ENCODE measurements at places on chromosomes 16 and 17. TPM values are rescaled to one million over a fixed set of nuclear protein-coding genes. Genes with fewer than 3 reads are reported as not detected.

GRCh38 chr17:75689441-75689873, 22.3 kb downstream of the SAP30BP start:
- DNase-seq: no peak

DNA sequence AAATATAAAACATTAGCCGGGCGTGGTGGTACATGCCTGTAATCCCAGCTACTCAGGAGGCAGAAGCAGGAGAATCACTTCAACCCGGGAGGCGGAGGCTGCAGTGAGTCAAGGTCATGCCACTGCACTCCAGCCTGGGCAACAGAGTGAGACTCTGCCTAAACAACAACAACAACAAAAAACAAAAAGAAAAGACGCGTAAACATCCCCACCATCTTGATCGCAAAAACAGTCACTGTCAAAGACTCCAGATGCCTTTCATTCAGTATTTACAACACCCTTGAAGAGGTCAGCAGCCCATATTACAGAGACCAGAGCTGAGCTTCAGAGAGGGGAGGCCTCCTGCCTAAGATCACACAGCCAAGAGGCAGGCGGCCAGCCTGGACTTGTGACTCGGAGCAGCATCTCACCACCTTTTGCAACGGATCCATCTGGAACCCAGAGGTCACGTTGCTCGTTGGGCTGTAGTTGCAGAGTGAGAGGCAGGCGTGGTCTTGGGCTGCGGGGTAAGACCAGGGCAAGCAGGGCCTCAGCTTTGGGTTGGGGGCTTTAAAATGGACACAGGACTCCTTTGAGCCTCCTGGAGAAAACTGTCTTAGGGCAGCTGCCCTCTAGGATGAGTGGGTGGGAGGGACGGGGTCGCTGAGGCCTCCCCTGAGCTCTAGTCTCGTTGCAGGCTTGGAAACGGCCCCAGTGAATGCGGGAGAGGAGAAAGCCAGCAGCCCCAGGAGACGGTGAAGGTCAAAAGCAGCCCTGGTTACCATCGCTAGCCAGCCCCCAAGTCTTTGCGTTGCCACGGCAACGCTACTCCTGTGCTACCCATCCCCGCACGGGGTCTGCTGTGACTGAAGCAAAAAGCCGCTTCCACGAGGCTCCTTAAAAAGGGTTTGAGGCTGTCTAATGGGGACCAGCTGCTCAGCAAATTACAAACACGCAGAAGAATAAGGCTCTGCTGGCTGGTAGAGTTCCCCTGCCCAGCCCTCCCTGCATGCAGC, 26.1 kb downstream of the LGALS3BP start:
- no peak for DNase-seq

DNA sequence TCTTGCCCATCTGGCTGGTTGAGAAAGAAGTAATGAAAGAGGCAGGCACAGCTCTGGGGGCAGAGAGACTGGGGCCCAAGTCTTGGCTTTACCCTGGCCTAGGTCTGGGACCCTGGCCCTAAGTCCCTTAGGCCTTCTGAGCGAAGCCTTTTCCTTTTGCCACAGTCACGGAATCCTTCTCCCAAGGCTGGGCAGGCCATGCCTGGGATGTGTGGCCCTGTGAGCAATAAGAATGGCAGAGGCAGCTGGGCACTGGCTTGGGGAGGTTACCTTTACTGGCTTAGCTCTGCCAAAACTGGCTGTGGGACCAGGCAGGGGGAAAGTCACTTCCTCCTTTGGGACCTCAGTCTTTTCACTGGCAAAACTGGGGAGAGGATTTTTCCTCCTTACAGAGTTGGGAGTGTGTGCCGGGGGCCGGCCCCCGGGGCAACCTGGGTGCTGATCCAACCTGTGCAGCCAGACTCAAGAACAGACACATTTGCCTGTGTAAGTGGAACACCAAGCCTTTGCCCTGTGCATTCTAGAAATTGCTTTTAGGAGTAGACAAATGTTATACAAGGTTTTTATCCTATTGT, 12.9 kb downstream of the FOXF1 start:
- no peak for DNase-seq

DNA sequence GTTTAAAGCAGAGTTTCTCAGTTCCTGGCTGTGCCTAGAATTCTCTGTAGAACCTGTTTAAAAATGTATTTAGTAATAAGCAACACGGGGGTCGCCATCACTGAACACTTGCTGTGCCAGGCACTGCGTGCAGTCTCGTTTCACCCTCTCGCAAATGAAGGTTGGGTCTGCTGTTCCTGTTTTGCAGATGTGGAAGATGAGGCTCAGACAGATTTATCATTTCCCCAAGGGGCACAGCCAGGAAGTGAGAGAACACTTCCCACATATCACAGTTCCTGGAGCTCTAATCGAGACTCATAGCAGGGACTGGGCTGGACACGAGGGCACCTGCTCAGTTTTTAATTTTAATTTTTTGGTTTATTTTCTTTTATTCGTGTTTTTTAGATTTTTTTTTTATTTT, 122.7 kb downstream of the ABCC6 start:
- no peak for DNase-seq

GRCh38 chr16:57000271-57001025, 11.1 kb downstream of the NLRC5 start:
- peak; percentile 97 for DNase-seq

- no peak for DNase-seq
Measured at GRCh38 chr17:45384047-45384788, 48.5 kb downstream of the ARHGAP27 start.

DNA sequence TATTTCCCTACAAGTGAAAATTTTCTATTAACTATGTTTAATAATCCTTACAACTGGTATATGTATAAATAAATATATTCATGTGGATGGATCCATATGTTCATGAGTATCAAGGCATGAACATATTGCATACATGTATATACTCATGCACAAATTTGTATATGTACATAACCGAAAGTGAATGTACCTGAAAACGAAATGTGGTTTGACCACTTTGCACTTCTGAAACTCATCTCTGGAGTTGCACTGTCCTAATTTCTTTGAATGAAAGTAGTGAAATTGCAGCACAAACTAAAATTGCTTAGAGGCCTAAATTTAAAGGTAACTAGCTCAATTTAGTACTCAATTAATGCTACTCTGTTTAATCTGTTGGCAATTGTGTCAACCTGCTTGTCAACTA, 27.4 kb upstream of the GNAO1 start:
- DNase-seq: no peak

GRCh38 chr16:2213817-2214718, 572 bp downstream of the PGP start:
- DNase-seq: no peak

The OMG gene
- not detected for total RNA-seq

The MEIOB gene
- total RNA-seq: not detected

The TBC1D3C gene
- total RNA-seq: not detected

The DUS2 gene
- 28.1 TPM for total RNA-seq

Data from IMR-90 (cell line).